ENCODE measurements at places on chromosomes 12 and 14. TPM values are rescaled to one million over a fixed set of nuclear protein-coding genes. Genes with fewer than 3 reads are reported as not detected.

DNA sequence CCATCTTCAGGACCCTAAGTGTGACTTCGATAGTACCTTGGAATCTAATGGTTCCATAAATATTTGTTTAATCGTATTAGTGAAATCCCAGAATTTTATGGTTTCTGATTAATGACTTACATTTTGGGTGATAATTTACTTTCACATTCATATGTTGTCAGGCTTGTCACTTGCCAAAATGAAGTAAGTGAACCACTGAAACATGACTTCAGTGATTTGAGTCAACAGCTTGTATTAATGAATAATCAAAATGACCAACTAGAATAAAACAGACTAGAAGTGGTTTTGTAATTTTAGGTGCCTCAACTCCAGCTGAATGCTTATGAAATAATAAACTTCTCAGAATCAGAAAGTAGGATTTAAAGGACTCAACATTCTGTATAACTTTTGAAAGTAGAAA is 517.1 kb downstream of the PRKD1 start:
- DNase-seq: no peak

- DNase-seq: no peak
Observed at GRCh38 chr12:120798696-120799095, 73.1 kb downstream of the ACADS start.

DNA sequence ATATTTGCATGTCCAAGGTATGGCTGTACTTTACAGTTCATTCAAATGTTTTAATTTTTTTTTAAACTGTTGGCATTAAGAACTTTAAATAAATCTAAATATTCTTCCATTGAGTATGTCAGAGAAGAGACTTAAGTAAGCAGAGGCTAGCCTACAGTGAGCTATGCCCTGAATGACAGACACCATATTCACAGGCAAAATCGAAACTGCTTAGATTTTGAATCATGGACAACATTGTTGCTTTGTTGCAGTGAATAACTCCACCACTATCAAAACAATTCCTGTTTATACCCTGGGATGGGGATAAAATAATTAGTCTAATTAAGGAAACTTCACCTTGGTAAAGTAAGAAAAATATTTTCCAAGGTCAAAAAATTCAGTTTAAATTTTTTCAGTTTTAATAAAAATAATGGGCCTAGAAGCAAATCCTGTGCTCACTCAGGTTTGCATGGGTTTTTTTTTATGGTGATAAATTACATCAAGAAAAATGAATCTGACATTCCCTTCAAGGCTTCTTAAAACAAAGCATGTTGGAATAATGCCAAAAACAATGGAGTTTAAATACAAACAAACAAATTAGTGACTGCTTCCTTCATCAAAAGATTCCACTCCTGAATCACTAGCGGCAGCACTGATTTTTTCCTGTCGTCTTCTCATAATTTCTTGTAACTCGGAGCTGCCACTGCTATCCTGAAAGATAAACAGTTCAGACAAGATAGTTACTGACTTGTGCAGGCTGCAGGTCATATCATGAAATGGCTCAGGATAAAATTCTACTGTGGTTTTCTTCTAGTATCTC is 168.2 kb downstream of the EPS8 start:
- no peak for DNase-seq

DNA sequence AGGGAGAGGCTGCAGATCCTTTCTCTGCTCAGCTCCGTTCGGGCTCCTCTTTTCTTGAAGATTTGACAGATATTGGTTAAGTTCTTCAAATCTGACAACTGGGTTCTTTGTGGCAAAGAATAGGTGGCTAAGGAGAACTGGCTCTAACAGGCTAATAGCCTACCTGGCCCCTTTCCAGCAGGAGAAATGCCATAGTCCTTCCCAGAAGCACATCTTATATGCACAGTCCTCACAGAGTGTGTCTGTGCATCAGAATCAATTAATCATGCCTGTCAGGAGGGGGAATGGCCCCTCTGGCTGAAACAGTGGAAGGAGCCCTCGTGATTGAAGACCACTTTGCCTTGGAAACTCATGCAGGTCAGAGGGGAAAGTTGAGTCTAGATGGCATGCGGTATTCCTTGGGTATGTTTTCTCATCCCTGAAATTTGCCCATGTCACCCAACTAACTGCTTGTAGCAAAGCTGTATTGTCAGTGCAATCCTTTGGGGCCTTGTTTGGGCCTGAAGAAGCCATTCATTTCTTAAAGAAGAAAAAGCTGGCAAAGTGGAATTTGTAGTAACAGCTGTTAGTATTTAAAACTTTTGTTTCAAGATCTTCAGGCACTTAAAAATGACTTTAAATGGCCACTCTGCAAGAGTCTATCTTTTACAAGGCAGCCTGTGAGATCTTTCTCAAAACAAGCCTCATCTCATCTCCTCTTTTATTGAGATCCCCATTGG is 251.5 kb downstream of the ZFP36L1 start:
- DNase-seq: no peak

- DNase-seq: no peak
Observed at GRCh38 chr14:56262530-56262929, 144.3 kb downstream of the PELI2 start.

DNA sequence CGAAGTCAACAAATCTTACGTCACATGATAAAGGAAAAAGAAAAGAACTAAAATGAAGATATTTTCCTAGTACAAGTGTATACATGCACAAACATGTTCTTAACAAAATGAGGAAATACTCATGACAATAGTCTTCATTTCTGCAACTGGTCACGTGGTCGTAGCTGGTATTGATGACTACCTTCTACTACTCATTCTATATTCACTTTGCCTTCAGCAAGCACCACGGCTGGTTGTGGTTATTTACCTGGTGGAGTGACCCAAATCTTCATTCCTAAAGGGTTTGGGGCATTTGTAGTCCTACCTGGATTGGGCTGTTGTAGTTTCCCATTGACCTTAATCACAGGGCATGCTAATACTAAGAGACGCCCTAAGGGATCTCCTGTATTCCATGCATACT is 51.2 kb downstream of the FIGNL2 start:
- no peak for DNase-seq

- no peak for DNase-seq
Observed at GRCh38 chr12:96445691-96446583, 43.4 kb upstream of the CFAP54 start.

DNA sequence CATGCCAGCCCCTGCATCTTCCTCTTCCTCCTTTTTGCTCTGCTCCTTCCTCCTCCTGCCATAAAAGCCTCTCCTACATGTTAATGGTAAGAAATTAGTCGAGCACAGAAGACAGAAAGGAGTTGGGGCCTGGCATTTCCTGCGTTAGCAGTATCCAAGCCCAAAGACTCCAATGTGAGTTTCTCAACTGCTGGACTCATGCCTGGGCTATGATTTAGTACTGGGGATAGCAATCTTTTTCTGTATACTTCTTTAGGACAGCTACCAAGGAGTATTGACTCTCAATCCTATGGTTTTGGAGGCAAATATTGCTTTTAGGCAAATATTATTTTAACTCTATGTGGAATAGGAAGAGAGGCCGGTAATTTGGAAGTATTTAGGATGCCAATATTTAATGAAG is 18.0 kb upstream of the SLC38A4 start:
- no peak for DNase-seq

DNA sequence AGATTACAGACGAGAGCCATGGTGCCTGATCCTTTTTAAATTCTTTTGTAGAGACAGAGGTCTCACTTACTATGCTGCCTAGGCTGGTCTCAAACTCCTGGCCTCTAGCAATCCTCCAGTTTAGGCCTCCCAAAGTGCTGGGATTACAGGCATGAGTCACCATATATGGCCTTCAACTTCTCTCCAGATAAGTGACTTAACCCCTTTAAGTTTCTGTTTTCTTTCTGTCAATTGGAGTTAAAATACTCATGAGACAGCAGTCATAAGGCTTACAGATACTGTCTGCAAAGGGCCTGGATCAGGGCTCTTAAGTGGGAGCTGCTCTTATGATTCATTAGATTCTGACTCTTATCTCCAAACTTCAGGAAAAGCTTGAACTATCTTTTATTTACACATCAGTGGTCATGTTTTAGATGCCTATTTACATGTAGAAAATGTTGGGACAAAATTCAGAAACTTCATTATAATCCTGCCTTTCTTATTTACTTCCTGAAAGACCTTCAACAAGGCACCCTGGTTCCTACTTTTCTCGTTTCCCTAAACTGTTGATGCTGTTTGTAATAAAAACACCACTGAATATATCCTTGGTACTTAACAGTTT is 271.5 kb upstream of the TBX3 start:
- DNase-seq: no peak

DNA sequence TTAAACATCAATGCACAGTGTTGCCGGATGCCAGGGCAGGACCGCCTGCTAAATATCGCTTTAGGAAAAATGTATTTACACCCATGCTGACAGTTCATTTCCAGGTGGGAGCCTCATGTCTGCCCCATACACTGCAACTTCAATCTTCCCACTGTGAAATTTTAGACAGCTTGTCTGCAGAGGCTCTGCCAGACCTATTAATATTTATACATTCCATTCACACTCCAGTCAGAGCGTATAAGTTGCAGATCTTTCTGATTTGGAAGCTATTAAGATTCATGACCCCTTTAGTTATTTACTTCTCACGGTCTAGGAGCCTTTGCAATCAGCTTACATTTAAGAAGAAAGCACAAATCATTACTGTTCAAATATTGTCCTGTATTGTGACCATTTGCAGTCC is 357.4 kb downstream of the ATP23 start:
- DNase-seq: no peak

DNA sequence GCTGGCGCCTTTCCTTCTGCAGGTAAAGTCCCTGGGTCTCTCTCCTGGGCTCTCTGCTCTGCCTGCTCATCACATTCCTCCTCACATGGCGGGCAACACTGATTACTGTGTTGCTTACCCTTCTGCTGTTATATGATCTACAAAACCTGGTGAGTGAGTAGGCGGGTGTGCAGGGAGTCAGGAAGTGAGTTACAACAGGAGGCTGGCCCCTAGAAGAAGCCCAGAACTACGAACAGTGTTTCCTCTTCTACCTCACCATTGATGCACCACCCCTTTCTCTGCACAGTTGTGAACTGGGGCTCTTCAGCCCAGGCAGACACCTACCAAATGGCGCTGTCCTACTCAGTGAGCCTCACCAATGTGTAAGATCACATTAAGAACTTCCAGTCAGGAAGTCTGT is 4.9 kb upstream of the KLHL33 start:
- DNase-seq: no peak

- DNase-seq: no peak
Observed at GRCh38 chr12:108215458-108215857, 86.4 kb downstream of the WSCD2 start.

- DNase-seq: no peak
Observed at GRCh38 chr12:89556976-89557375, 31.1 kb upstream of the POC1B start.

DNA sequence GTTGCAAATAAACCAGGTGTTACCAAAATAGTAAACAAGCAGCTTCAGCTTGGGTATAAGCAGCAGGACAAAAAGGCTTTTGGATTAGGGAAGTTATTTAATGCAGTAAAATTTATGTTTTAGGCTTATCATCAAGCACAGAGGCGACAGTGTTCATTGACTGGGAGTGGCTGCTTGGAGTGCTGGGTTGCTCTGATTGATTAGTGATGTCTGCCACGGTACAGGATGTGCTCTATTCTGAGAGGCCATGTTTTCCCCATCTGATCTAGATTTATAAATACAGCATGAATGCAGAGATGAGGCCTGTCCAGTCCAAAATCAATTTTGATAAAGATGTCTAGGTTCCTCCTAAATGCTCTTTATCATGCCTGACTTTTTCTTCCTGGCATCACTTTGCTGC is 83.5 kb downstream of the MAP1LC3B2 start:
- DNase-seq: no peak

DNA sequence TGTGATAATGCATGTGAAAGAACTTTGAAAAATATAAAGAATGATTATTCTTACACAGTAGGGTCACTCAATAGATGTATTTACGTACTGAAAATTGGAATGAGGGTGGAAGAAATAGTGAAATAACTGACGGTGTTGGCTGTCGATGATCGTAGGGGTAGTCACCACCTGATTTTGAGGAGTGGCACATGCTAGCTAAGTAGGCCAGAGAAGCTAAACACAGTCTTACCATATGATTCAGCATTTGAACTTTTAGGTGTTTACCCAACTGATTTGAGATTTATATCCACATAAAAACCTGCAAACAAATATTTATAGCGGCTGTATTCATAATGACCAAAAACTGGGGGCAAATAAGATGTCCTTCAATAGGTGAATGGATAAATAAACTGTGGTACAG is 47.6 kb upstream of the HIF1A start:
- no peak for DNase-seq

DNA sequence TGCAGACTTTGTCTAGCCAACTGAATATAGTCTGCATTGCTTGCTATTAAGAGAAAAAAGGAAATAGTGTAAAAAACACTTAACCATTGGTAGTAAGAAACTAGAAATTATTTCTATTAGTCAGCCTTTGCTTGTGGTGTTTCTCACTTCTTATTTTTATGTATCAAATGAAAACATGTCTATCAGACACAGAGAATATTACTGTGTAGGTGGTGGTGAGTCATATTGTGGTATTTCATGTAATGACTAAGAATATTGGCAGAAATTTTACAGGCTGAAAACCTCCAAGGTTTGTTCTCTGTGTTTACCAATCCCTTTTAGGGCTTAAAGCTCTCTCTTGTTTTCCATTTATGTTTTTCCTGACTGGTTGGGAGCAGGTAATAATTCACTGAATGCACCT is 87.2 kb downstream of the DAAM1 start:
- no peak for DNase-seq

Gene CLEC1B
- total RNA-seq: not detected

Gene TRHDE
- total RNA-seq: 3.8 TPM

Gene OTOGL
- total RNA-seq: 17.8 TPM

Gene NAV3
- 6.8 TPM for total RNA-seq

Gene PPFIA2
- 0.62 TPM for total RNA-seq

Gene RFX4
- total RNA-seq: not detected

Gene TAS2R13
- total RNA-seq: 0.37 TPM

Gene GALNT6
- 2.1 TPM for total RNA-seq

Gene ERC1
- 71.4 TPM for total RNA-seq

Gene RHEBL1
- total RNA-seq: 0.31 TPM

Gene HRK
- total RNA-seq: not detected

Data from right cardiac atrium (tissue), 5 donors.